ENCODE measurements at places on chromosomes 13 and 19. TPM values are rescaled to one million over a fixed set of nuclear protein-coding genes. Genes with fewer than 3 reads are reported as not detected.

SPATA13 gene
- 47.6 TPM for total RNA-seq

CGB2 gene
- not detected for total RNA-seq

TMPRSS9 gene
- total RNA-seq = not detected

TEX101 gene
- not detected for total RNA-seq

SPACA4 gene
- total RNA-seq = not detected

ICAM5 gene
- total RNA-seq = 1.9 TPM

LONP1 gene
- 315 TPM for total RNA-seq

BABAM1 gene
- 109 TPM for total RNA-seq

ICAM4 gene
- total RNA-seq = 0.46 TPM

CGB3 gene
- total RNA-seq = not detected

GJB2 gene
- 9.0 TPM for total RNA-seq

OVOL3 gene
- not detected for total RNA-seq

WTIP gene
- total RNA-seq = 1.0 TPM

CERS1 gene
- 0.11 TPM for total RNA-seq

ZNF99 gene
- total RNA-seq = not detected

CATSPERD gene
- total RNA-seq = not detected

MEIOSIN gene
- total RNA-seq = not detected

PTGIR gene
- total RNA-seq = 41.0 TPM

FBXO17 gene
- total RNA-seq = not detected

IGFL4 gene
- total RNA-seq = not detected

DNMT1 gene
- total RNA-seq = 385 TPM

SULT2A1 gene
- not detected for total RNA-seq
